Ovary (tissue), 10 donors: ENCODE measurements at places on chromosomes 12 and 14. TPM values are rescaled to one million over a fixed set of nuclear protein-coding genes. Genes with fewer than 3 reads are reported as not detected.

DNA sequence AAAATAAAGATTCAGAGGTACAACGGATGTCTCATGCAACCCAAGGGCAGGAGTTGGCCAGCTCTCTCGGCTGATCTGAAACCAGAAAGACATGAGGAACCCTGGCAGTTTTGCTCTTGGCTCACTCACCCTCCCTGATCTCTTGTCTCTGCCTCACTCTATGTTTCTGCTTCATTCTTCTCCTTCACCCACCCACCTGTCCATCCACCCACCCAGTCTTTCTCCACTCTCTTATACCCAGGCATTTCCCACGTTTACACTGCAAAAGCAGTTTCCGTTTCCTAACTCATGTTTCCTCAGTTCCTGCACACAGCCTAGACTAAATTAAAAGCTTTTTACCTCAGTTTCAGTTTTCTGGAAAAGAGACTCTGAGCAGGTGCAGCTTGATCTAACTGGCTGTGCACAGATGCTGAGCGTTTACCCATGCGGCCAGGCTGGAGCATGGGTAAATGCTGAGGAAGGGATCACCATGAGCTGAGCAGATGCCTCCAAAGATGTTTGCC, 157.6 kb downstream of the PRKCH start:
- no peak for DNase-seq
- H3K4me1 ChIP-seq: peaks cover 10% of the 10 kb centered on the region
- no peaks in the 10 kb centered on the region for H3K36me3 ChIP-seq
- H3K27ac ChIP-seq: no peak overlapping the region

TROAP gene
- 0.58 TPM for total RNA-seq

DNA sequence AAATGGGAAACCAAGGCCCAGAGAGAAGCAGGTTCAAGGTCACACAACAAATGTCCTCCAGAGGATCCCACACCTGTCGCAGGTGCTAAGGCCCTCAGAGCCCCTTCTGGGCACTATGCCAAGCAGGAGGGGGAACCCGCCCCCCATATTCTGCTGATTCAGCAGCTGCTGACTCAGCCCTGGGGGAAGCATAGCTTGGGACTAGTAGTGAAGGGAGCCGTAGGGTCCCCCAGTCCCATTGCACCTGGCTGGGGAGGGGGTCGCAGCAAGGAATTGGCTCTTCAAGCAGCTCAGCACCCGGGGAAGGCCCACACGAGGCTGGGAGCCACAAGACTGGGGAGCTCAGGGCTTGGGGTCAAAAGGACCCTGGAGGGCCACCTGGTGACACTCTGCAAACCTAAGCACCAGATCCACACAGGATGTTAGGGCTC, 1.0 kb downstream of the RASAL1 start:
- DNase-seq: no peak
- no peak overlapping the region for H3K27ac ChIP-seq
- no peaks in the 10 kb centered on the region for H3K27me3 ChIP-seq
- H3K4me3 ChIP-seq: no peak overlapping the region
- H3K4me1 ChIP-seq: no peaks in the 10 kb centered on the region

DNA sequence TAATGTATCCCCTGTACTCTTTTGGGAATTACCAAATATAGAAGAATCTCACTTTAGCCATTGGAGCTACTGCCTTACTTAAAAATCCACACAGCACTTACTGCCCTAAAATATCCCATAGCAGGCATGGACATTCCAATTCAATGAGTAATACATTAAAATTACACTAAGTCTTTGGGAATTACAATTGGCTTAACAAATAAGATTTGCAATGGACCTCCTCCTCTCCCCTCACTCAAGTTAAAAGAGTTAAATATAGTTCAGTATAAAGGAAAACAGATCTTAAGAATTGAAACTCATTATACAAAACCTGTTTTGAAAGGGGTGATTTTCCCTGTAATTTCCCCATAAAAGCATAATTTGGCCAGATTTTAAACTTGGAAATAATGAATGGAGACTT, 477.1 kb downstream of the SLC16A7 start:
- DNase-seq: no peak
- H3K27ac ChIP-seq: no peak overlapping the region
- no peak overlapping the region for H3K4me3 ChIP-seq
- no peaks in the 10 kb centered on the region for H3K27me3 ChIP-seq
- no peaks in the 10 kb centered on the region for H3K4me1 ChIP-seq

GRCh38 chr12:93476555-93476954, 9.2 kb downstream of the MRPL42 start:
- H3K4me3 ChIP-seq: no peak overlapping the region
- no peak overlapping the region for H3K27ac ChIP-seq
- DNase-seq: no peak
- no peaks in the 10 kb centered on the region for H3K36me3 ChIP-seq
- H3K27me3 ChIP-seq: no peaks in the 10 kb centered on the region

GRCh38 chr14:94030571-94030970, 4.4 kb downstream of the OTUB2 start:
- H3K4me1 ChIP-seq: no peaks in the 10 kb centered on the region
- no peaks in the 10 kb centered on the region for H3K27me3 ChIP-seq
- no peak overlapping the region for H3K4me3 ChIP-seq
- H3K27ac ChIP-seq: no peak overlapping the region
- H3K36me3 ChIP-seq: no peaks in the 10 kb centered on the region

CLEC1B gene
- not detected for total RNA-seq

DNA sequence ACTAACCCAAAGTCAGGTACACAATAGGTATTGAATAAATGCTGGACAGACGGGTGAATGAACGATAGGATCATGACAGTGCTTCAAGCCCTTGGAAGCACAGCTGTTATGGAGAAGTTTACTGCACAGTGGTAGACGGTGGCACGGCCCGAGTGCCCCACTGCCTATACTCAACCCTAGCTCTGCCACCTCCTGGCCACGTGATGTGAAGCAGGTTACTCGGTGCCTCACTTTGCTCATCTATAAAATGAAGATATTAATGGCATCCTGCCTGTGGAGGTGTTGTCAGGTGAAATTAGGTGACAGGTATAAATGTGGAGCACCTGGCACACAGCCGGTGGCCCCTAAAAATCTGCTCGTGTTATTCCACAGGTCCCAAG, 5.8 kb downstream of the ASB2 start:
- no peaks in the 10 kb centered on the region for H3K27me3 ChIP-seq
- DNase-seq: no peak
- no peak overlapping the region for H3K4me3 ChIP-seq
- no peaks in the 10 kb centered on the region for H3K4me1 ChIP-seq
- no peaks in the 10 kb centered on the region for H3K36me3 ChIP-seq

AVPR1A gene
- 7.7 TPM for total RNA-seq

SLCO1B1 gene
- total RNA-seq: 0.08 TPM

DNA sequence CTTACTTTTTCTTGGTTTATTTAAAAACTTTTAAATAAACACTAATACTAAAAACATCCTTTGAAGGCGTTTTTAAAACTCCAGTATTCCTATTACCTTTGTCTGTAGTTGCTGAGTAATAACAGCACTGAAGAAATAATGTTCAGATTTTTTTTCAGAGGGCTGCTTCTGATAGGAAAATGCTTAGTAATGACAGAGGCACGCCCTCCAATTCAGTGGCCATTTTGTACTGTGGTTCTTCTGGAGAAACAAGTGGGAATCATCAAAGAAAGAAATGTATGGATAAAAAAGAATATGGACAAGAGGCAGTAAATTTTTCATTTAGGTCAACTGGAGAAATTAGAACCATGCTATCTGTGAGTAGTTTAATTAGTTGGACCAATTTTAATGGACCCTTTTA, 13.6 kb downstream of the VEZT start:
- H3K27me3 ChIP-seq: no peaks in the 10 kb centered on the region
- no peak for DNase-seq
- no peaks in the 10 kb centered on the region for H3K36me3 ChIP-seq
- H3K27ac ChIP-seq: no peak overlapping the region
- H3K4me1 ChIP-seq: peaks cover 9% of the 10 kb centered on the region

DNA sequence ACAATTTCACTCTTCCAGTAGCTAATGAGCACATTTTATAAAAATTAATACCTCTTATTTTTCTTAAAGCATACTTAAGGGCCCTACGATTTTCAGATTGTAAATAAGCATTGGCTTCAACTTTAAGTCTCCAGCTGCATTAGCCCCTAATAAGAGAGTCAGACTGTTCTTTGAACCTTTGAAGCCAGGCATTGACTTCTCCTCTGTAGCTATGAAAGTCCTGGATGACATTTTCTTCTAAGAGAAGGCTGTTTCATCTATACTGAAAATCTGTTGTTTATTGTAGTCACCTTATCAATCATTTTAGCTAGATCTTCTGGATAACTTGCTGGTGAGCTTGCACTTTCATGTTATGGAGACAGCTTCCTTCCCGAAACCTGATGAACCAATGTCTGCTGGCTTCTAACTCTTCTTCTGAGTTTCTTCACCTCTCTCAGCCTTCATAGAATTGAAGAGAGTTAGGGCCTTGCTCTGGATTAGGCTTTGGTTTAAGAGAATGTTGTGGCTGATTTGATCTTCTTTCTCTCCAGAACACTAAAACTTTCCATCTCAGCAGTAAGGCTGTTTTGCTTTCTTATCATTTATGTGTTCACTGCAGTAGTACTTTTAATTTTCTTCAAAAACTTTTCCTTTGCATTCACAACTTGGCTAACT, 377.1 kb upstream of the RGS6 start:
- no peak for DNase-seq
- no peaks in the 10 kb centered on the region for H3K4me1 ChIP-seq
- H3K27me3 ChIP-seq: no peaks in the 10 kb centered on the region
- H3K36me3 ChIP-seq: no peaks in the 10 kb centered on the region

- H3K4me3 ChIP-seq: no peak overlapping the region
- peaks cover 12% of the 10 kb centered on the region for H3K4me1 ChIP-seq
- no peaks in the 10 kb centered on the region for H3K27me3 ChIP-seq
- peak; percentile 6 for DNase-seq
Observed at GRCh38 chr14:104294628-104294982, 156.2 kb downstream of the KIF26A start.

- no peak overlapping the region for H3K27ac ChIP-seq
- no peaks in the 10 kb centered on the region for H3K36me3 ChIP-seq
- H3K27me3 ChIP-seq: no peaks in the 10 kb centered on the region
- no peak for DNase-seq
- no peak overlapping the region for H3K4me3 ChIP-seq
Observed at GRCh38 chr14:61434311-61434710, 112.9 kb downstream of the PRKCH start.

DNA sequence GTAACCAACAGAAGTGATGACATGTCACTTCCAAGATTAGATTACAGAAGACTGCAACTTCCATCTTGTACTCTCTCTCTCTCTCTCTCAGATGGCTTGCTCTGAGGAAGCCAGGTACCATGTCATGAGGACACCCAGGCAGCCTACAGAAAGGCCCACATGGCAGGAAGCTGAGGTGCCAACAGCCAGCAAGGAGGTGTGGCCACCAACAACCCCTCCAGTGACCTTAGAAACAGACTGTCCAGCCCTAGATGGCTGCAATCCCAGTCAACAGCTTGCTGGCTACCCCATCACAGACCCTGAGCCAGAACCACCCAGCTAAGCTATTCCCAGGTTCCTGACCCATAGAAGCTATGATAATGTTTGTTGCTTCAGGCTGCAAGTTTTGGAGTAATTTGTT, 178.4 kb downstream of the ITPR2 start:
- DNase-seq: no peak
- no peaks in the 10 kb centered on the region for H3K27me3 ChIP-seq
- no peaks in the 10 kb centered on the region for H3K36me3 ChIP-seq
- H3K4me3 ChIP-seq: no peak overlapping the region
- H3K4me1 ChIP-seq: peaks cover 3% of the 10 kb centered on the region
- H3K27ac ChIP-seq: no peak overlapping the region

GRCh38 chr12:4435537-4435936, 10.1 kb downstream of the FGF6 start:
- no peak overlapping the region for H3K27ac ChIP-seq
- H3K4me1 ChIP-seq: no peaks in the 10 kb centered on the region
- no peak for DNase-seq
- H3K36me3 ChIP-seq: no peaks in the 10 kb centered on the region

- H3K27ac ChIP-seq: no peak overlapping the region
- no peak overlapping the region for H3K4me3 ChIP-seq
- no peaks in the 10 kb centered on the region for H3K4me1 ChIP-seq
- H3K27me3 ChIP-seq: no peaks in the 10 kb centered on the region
Observed at GRCh38 chr14:71773898-71774481, 158.2 kb upstream of the RGS6 start.
